ENCODE measurements at places on chromosomes 3 and 15.

DNA sequence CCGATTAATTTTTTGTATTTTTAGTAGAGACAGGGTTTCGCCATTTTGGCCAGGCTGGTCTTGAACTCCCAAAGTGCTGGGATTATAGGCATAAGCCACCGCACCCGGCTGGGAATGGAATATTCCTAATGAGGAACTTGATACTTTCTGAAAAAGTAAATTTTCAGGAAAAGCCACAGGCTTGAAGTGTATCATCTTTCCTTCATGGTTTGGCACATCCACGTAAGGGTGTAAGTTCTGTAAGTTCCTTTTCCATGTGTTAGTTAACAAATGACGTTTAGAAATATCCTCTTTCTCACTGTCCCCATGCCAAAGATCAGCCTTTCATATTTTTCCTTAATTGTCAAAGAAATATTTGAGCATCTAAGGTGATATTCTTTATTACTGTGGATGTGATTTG lies 24.9 kb downstream of the TMEM45A start:
- DNase-seq, result no peak

DNA sequence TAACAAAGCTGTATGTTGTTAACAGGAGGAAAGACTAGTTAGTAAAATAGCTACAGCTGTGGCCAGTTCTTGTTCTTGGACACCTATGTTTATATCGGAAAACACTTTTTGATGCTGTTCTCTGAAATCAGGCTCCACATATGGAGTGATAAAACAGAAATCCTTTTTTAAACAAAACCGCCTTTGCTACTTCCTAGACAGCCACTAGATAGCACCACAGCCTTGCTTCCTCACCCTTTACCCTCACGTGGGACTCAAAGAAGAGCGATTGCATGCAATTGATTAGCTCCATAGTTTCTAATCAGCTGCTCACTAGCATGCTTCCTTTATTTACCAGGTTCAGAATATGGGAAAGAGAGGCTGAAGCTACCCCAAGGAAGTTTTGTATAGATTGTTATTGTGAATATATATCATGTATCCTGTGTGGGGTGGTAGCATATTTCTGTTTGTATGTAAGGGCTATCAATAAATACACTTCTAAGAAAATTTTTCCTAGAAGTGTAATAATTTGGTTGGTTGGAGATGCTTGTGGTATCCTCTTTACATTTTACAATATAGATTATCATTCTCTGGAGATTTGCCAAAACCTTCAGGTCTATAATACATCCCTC lies 4.3 kb upstream of the MTFMT start:
- DNase-seq, result peak; percentile 30

GRCh38 chr15:39135989-39136388 lies 444.9 kb upstream of the THBS1 start:
- no peak for DNase-seq

- no peak for DNase-seq
Measured at GRCh38 chr15:101528108-101528916, 38.8 kb upstream of the PCSK6 start.

- peak; percentile 24 for DNase-seq
Measured at GRCh38 chr15:85583923-85584390, 203.6 kb downstream of the AKAP13 start.

- DNase-seq, result no peak
Measured at GRCh38 chr3:161275919-161276318, 54.8 kb downstream of the NMD3 start.

DNA sequence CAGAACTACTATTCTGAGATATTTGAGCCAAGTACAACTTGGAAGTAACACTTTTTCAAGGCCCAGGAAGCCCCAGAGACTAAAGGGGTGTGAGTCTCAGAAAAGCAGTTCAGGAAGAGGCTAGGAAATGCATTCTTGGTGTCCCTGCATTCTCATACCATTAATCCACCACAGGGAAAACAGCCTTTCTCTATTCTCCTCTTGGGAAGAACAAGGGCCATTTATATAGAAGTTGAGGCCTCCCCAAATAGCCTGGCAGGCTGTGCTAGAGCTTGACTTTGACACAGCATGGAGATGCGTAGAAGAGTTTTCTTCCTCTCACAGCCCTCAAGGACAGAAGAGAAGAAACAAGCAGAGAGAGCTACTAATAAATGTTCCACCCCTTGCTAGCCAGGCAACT lies 5.5 kb upstream of the NR2C2 start:
- DNase-seq, result no peak

- DNase-seq, result no peak
Measured at GRCh38 chr15:73352082-73352481, 16.7 kb downstream of the HCN4 start.

DNA sequence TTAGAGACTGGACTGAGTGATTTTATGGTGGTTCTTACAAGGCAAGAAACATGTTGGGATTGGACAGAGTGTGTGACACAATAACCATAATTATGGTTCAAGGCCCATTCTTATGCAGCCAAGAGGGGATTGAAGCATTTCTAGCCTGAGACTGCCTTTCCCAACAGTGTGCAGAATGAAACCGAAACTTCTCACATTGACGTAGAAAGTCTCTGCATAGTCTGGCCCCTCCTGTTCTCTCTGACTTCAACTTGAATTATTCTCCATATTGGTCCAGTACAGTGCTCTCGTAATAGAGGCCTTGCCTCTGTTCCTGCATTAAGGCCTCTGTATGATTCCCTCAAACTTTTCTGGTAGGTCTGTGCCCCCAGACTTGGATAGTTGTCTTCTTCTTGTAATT lies 138.3 kb downstream of the DIPK2A start:
- DNase-seq, result no peak

GRCh38 chr3:43213631-43214030 lies 72.7 kb upstream of the SNRK start:
- no peak for DNase-seq

GRCh38 chr3:152832046-152832445 lies 2.9 kb upstream of the P2RY1 start:
- no peak for DNase-seq

- no peak for DNase-seq
Measured at GRCh38 chr3:151925419-151925818, 52.0 kb downstream of the SUCNR1 start.

- DNase-seq, result peak; percentile 67
Measured at GRCh38 chr3:170033489-170033888, 4.3 kb upstream of the GPR160 start.

DNA sequence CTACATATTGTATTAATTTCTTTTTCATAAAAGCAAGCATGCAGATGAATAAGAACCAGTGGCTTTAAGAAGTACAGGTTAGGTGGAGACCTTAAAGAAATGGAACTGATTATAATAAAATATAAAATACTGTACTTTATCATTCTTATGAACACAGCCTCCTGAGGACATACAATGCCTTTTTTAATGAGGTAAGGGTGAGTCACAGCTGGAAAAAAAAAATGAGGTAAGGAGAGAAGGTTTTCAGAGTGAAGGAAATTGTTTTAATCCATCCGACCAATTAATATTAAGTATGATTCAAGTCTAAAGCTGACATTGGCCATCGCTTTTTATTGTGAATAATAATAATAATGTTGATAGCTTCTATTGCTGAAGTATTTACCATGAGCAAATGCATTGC lies 170.3 kb upstream of the SOX2 start:
- DNase-seq, result no peak

DNA sequence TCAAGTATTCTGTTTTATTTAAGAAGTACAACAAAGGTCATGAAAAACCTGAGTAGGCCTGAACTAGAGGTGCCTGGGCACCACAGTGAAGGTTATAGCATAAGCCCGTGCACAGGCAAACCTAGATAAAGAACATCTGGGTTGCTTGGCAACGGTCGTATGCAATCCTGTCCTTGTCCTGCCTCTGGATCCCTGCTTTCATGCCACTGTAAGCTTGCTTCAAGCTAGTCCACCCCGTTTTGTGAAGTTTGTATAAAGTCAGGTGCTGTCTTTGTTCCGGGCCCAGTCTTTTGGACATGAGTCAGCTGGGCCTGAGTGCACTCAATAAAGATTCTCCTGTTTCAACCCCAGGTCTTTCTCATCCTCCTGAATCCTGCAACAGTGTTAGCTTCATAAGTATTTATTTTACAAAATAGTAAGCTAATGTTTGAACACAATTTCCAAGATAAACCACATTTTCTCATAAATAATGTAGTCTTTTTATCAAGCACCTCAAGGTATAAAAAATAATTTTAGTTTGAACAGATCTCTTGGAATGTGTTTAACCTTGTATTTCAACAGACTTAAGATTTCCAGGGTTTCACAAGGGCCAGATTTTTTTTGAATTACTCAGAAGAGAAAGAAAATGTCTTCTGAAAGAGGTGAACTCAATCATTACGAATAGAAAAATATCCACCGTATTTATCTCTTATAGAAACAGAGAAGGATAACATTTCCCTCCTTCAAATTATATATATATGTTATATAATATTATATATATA lies 14.3 kb upstream of the SLC9C1 start:
- DNase-seq, result no peak

- DNase-seq, result no peak
Measured at GRCh38 chr15:56184516-56184915, 59.2 kb downstream of the RFX7 start.

DNA sequence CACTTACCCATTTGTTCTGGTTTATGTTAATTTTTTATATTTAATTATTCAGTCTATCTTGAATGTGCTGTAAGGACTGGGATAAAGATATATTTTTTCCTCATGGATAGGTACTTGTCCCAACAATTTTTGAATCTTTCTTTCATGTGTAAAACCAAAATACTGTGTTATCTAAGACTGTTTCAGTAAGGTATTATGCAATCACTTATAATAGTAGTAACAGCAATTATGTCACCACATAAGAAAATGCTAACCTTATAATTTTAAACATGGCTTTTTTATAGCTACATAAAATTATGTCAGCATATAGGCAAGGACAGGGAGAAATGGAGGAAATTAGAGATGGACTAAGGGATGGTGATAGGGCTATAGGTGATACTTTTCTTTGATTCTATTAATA lies 2.9 kb upstream of the CTDSPL start:
- no peak for DNase-seq

- no peak for DNase-seq
Measured at GRCh38 chr3:50275996-50276761, 2.7 kb upstream of the LSMEM2 start.

- no peak for DNase-seq
Measured at GRCh38 chr3:60669636-60670035, 581.6 kb downstream of the FHIT start.

DNA sequence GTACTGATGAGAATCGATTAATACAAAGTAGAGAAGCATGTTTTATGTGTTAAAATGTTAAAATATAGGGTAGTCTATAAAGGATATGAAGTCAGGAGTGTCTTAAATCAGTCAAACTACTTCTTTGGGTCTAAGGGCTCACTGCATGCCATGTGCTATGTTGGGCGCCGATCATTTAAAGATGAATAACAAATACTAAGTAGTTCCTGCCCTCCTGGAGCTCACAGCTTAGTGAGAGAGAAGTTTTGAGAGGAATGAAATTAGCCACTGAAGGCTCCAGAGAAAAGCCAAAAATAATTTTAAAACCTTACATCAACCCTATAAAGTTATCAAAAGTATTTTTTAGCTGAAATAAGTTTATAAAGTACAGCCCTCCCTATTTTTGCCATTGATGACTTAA lies 44.5 kb downstream of the BLM start:
- no peak for DNase-seq

DNA sequence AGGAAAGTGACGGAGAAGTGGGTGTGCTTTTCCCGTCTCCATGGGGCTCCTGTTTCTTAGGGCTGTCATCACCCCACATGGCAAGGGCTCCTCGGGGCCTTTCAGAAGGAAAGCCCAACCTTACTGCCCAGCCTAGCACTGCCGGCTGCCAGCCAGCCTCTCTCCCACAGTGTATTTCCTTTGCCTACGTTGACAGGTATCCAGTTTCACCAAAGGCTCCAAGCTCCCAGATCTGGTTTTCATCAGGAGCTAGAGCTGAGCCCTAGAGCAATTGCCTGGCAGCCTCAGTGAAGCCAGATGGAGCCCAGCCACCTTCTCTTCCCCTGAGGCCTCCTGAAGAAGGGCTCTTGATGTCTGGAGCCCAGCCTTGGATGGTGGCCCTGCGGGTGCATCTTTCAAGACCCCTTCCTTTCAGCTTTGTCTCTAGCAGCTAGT lies 20.2 kb downstream of the CRABP1 start:
- DNase-seq, result no peak

DNA sequence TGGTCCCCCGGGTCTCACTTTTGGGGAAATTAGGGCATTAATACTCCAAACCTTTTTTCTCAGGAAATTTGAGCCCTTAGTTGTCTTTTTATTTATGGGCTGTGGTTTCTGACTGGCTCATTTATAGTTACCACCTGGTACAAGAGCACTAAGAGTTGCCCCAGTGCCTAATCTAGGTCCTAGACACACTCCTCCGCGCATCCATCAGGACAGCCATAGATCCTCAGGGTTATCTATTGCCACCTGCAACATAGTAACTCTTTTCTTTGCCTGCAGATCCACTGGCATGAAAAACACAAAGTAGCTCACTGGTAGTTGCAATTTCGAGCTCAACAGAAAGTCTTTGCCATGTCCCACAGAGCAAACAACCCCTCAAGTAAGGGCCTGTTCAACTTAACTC lies 576.4 kb upstream of the ROBO2 start:
- no peak for DNase-seq

DNA sequence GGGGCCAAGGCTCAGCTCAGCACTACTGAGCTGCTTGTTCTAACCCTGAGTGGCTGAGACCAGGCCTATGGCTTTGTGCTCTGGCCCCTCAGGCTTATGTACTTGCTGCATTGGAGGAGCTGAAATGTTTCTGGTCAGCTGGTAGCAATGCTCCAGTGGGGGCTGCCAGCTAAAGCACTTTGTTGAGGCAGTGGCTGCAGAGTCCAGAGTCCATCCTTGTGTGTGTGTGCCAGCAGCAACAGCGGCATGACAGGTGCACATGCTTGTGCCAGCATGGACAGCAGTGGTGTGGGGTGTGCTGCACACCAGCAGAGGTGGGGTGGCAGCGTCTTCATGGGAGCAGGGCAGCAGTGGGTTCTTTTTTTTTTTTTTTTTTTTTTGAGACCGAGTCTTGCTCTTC lies 169.1 kb downstream of the VPS8 start:
- no peak for DNase-seq

- no peak for DNase-seq
Measured at GRCh38 chr3:142975316-142975995, 12.0 kb upstream of the PAQR9 start.

GRCh38 chr15:43086551-43086950 lies 19.3 kb downstream of the UBR1 start:
- no peak for DNase-seq

DNA sequence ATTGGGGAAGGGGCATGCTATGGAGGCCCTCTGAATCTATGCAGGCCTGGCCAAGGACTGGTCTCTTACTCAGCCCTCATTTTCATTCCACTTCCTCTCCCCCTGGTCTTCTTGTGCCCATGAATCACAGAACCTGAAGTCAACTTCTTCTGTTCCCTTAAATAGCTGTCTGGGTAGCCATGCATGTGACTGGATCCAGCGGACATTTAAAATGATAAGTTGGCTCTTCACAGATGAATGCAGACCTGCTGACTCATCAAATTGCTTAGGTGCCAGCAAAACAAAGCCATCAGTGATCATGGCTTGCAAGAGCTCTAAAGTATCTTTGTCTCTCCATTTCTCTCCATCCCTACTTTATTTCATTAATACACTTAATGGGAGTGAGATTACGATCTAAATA lies 90.1 kb upstream of the CADPS start:
- no peak for DNase-seq

Measured in CD4-positive, alpha-beta T cell treated with Interleukin-6 at 100 ng/mL for 8 hours (primary cell).